ENCODE measurements at places on chromosomes 13 and 19.

GRCh38 chr13:72884101-72884500 lies 102.2 kb downstream of the PIBF1 start:
- no peak for DNase-seq

GRCh38 chr13:31631071-31631470 lies 108.3 kb upstream of the RXFP2 start:
- DNase-seq = no peak

DNA sequence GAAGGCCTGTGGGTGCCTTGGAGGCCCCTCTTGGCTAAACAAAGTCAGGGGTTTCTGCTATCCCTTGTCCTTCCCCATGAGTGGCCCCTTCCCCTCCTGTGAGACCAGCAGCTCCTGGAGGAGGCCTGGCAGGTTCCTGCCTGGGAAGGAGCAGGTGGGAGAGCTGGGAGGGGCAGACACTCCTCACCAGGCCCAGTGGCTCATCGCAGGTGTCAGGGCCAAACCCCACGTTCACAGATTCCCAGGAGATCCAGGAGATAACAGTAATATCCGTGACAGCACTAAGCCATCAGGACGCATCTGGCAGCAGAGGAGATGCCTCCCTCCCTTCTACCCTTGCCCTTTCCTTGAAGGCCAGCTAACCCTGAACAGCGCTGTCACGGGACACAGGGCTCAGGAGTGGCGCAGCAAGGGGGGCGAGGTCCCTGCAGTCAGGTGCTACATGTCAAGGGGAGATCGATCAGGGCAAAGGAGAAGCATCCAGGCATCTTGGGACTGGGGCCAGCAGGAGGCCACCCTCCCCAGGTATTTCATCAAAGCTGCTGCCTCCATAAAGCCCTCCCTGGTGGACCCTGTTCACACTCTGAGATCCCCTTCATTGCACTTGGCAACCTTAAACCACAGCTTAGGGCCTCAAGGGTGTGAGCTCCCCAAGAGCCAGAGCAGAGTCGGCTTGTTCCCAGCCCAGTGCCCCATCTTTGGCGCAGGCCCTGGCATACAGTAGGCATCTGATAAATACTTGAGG lies 4.8 kb downstream of the CEBPA start:
- no peak for DNase-seq

GRCh38 chr13:73450583-73450982 lies 391.8 kb downstream of the KLF5 start:
- no peak for DNase-seq

DNA sequence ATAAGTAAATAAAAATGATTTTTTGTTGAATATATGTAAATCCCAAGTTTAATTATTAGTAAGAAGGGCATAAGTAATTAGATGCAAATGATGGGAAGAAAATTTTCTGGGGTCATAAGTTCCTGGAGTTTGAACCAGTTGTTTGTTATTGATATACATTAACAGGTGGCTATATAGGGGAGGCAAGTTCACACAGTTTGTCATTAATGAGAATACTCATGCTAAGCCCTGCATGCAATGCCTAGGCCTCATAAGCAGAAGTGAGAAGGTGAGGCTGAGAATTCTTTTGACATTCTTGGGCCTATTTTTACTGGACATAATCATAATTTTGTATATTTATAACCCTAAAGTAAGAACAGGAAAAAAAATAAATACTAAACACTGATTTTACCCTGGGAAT lies 1210.7 kb upstream of the PCDH9 start:
- no peak for DNase-seq

DNA sequence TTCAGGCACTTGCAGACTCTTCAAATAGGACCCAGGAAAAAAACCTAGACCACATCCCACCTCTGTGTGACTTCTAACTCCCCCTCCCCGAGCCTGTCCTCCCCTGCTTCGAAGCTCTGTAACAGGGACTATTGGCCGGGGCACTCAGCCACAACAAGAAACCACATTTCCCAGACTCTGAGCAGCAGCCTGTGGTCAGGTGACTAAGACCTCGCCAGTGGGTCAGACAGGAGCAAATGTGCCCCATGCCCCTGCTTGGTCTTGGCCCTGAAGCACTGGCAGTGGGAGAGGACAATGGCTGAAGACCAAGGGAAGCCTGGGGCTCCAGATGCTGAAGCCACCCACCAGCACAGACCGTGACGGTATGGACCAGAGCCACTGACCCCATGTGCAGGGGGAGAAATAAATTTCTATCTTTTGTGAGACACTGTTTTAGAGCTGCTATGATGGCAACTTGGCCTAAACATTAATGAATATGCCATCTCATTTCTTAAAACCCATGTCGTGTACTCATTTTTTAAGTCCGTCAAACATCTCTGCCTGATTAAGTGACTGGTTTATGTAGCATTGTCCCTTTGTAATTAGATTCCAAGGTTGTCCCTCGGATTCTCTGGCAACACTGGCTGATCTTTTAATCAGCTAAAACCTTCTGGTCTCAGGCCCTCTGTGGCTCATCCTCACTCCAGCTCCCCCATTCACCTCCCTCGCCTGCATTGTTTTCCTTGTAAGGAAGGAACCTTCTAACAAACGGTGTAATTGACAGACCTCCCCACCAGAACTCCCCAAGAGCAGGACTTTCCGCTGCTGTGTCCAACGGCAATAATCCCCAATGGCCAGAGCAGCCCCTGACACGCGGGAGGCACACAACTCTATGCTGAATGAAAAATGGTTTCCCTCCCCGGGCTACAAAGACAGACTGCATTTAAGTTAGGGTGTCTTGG lies 98.4 kb downstream of the STK24 start:
- DNase-seq = no peak

- DNase-seq = no peak
Measured at GRCh38 chr13:109749365-109749764, 37.0 kb downstream of the IRS2 start.

GRCh38 chr19:16045171-16045570 lies 31.1 kb upstream of the TPM4 start:
- DNase-seq = no peak

- DNase-seq = no peak
Measured at GRCh38 chr13:99347911-99348451, 40.8 kb upstream of the GPR183 start.

All from HS-5 (cell line).